ENCODE measurements at places on chromosomes 3 and 15.

GRCh38 chr3:127254730-127255129 lies 33.1 kb downstream of the PRR20G start:
- DNase-seq: peak; percentile 11

- peak; percentile 62 for DNase-seq
Observed at GRCh38 chr15:78052001-78052401, 25.5 kb downstream of the TBC1D2B start.

GRCh38 chr3:52146189-52146588 lies 8.0 kb downstream of the POC1A start:
- DNase-seq: no peak

- no peak for DNase-seq
Observed at GRCh38 chr3:37626736-37627565, 234.7 kb upstream of the CTDSPL start.

- DNase-seq: peak; percentile 72
Observed at GRCh38 chr3:19898721-19899120, 35.3 kb downstream of the EFHB start.

- DNase-seq: no peak
Observed at GRCh38 chr3:152323834-152324233, 55.1 kb downstream of the MBNL1 start.

DNA sequence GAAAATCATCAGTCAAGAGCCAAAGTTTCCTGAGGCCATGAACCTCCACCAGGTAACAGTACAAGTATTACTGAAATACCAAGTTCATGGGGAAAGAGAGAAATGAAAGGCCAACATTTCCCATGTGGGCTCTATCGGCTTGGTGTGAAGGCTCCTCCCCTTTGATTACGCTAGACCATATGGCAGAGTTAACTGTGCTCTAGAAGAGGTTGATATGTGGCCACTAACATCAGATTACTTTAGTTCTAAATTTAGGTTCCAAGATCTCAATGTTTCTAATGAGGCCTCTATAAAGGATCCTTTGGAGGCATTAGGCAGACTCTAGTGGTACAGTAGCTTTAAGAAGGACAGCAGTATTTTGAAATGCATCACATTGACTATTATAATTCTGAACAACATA lies 127.1 kb downstream of the SEMA6D start:
- no peak for DNase-seq

Measured in EL (cell line).